T1000 (cell line): ENCODE measurements at places on chromosomes 3 and 15.

DNA sequence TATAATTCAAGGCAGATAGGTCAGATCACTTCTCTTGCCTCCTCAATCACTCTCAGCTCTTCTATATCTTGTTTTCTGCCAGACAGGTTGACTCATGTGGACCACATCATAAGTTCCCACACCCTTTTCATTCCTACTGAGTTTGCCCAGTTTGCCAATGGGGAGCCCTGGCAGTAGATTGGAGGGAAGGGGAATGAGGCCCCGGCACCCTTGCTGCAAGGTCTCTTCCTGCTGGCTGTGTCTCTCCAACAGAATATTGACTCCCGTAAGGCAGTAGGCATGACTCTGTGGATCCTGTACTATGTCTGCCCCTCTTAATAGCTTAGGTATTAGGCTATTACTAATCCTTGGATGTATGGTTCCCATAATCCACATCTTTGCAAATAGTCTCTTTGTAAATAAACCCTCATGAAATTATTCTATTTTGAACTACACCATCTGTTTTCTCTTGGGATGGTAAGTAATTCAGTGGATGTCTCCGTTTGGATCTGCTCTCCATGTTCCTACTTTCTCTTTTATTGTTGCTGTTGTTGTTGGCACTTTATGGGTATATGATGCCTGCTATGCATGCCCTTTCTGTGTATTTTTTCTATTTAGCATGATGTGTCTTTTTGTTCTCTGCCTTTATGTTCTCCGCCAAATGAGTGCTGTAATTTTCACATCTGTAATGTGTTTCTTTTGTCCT, 65.5 kb upstream of the DCBLD2 start:
- no peak for DNase-seq

GRCh38 chr3:67361323-67361722, 293.1 kb downstream of the SUCLG2 start:
- no peak for DNase-seq

DNA sequence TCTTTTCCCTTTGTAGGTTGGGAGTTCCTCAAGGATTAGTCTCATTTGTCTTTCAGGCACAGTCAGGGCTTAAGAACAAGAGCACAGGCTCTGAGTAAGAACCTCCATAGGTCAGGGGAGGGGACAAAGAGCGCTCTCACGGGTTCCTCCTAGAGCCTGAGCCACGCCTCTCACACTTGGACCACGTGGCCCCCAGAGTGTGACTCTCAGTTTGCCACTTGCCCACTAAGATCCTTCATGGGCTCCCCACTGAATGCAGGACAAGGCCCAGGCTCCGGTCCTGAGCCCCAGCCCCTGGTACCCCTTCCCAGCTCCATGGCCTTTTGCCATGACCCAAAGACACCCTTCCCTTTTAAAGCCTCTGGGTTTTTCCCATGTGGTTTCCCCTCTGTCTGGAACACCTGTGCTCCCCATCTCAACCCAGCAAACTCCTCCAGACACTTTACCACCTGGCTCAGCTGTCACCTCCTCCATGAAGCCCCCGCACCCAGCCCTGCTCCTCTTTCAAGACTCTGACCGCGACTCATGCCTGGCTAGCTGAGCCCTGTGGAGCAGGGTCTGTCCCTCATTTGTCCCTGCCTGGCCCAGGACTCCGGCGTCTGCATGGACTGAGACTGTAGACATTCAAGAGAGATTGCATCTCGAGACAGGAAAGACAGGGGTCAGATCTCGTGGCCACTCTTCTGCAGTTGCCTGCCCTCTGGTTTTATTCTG, 32.7 kb downstream of the IQSEC1 start:
- DNase-seq = no peak

- no peak for DNase-seq
These were observed 21.4 kb upstream of the ABHD17C start for GRCh38 chr15:80673561-80674244.

- no peak for DNase-seq
These were observed 1.1 kb upstream of the TLNRD1 start for GRCh38 chr15:80999623-81000036.

- no peak for DNase-seq
These were observed 8.8 kb downstream of the NEK10 start for GRCh38 chr3:27360113-27361078.

- no peak for DNase-seq
These were observed 354.5 kb downstream of the WDR72 start for GRCh38 chr15:53404930-53405493.

- DNase-seq = no peak
These were observed 72.0 kb downstream of the RAP2B start for GRCh38 chr3:153233986-153234385.

DNA sequence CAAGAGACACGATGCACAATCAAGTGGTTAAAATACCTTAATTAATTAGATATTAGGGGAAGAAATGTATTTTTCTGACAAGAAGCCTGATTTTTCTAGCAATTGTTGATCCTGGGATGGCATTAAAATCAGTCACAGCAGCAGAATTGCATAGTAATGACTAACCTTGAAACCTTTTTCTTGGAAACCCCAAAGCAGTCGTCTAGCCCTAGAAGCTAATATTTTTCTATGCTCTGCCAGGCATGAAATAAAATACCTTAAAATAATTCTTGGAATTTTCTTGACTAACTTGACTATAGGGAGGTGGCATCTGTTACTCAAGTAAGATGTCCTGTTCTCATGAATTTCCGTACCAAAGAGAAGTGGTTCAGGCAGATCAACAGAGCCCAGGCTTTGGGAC, 204.1 kb downstream of the THRB start:
- no peak for DNase-seq

- no peak for DNase-seq
These were observed 160.6 kb downstream of the EPHA3 start for GRCh38 chr3:89268059-89268458.

DNA sequence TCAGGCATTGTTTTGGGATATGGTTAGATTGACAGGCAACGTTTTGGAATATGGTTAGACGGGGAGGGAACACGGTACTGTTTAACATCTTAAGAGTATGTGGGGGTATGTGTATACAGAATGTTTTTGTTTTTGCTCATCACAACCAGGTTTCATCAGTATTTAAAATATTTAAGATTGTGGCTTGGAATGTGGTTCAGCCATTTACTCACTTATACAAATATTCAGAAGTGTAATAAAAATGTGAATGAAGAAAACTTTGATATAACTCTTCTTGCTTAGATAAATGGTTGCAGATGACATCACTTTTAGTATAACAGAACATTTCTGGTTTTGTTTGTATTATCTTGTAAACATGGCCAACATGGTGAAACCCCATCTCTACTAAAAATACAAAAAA, 3.9 kb upstream of the PAK2 start:
- no peak for DNase-seq

- no peak for DNase-seq
These were observed 1029.2 kb downstream of the OTOL1 start for GRCh38 chr3:162525771-162526170.

DNA sequence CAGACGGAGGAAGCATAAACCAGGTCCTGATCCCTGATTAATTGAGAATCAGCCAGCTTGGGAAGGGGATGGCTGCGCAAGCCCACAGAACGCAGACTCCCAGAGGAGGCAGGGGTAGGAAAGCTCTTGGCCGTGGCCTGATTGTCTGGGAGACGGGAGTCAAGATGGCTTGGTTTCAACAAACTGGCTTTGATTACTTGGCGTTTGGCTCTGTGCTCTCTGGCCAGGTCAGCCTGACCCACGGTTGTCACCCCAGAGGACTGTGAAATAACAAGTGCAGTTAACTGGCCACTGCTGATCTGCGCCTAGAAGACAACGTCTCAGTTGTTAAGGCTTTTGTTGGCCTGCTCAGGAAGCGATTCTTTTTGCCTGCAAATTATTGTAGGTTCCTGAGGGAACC, 387.0 kb upstream of the PROK2 start:
- DNase-seq = no peak

DNA sequence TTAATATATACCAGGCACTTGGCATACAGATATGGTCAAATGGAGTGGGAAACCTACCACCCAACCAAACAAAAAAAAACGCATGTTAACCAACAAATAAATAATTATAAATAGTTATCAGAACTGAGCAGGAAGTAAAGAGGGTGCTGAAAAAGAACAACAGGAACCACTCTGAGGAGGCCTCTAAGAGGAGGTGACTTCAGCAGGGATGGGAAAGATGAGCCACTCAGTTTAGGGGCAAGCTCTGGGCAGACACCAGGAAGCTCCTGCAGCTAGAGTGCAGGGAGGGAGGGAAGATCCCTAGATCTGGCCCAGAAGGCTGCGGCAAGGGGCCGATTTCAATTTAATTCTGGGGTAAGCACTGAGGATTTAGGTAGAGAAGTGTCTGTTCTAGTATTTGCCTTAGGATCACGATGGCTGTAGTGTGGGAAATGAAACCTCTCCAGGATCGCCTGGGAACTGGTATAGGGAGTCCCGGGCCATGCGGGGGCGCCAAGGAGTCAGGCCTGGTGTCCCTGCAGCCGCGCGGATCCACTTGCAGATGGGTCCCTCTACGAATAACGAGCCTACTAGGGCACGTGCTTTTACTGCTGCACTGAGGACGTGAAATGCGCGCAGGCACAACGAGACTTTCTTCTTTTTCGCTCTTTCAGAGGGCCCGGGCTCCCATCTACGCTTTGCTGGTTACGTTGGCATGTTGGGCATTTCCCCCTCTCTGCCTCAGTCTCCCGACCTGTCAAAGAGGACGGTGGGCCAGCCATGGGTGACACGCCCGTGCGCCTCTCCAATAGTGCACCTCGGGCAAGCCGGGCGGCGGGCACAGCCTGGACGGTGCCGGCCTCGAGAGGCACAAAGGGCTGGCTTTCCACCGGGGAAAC, 1.5 kb upstream of the LIMD1 start:
- DNase-seq = peak; percentile 78

- no peak for DNase-seq
These were observed 216.5 kb upstream of the PEX5L start for GRCh38 chr3:180253283-180253682.

GRCh38 chr3:106068381-106068780, 199.6 kb upstream of the CBLB start:
- no peak for DNase-seq

DNA sequence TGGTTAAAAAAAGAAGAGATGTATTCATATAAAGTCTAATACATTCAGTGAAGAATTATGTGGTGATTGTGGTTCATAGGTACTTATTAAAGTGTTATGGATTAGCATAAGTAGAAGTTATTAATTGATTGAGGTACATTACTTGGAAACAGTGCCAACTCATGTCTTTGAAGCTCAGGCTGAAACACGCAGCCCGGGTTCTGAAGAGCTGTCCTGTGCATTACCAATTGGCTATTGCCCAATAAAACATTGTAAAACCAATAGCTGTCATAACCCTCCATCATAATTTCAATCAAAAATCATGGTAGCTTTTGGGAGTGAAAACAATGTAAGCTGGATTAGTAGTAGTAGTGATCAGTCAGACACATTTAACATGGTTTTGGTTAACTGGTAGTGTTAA, 560.1 kb downstream of the MCTP2 start:
- DNase-seq = no peak

DNA sequence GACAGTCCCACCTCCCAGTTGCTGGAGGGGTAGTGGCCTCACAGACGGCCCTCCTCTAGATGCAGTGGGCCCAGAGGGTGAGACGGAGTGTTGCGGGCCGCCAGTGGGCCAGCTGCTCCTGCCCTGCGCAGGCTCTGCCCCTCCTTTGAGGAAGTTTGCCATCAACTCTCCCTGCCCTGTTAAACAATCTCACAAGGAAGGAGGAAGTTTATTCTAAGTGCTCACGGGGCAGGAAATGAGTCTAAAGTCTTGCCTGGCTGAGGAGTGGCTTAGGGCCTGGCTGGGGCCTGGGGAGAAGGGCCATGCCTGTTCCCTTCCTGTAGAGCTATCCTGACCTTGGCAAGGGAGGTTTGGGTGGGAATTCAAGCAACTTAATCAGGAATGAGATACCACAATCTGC, at the start of gene FAM3D:
TSS of gene FAM3D (minus strand) at position 92 of the 400 bp plus-strand sequence. CDS start 11,211 bp downstream, outside the sequence.
- no peak for DNase-seq

GRCh38 chr3:134366221-134366927, 7.9 kb downstream of the AMOTL2 start:
- DNase-seq = no peak

GRCh38 chr3:42213417-42213816, 52.6 kb downstream of the CCK start:
- DNase-seq = no peak

DNA sequence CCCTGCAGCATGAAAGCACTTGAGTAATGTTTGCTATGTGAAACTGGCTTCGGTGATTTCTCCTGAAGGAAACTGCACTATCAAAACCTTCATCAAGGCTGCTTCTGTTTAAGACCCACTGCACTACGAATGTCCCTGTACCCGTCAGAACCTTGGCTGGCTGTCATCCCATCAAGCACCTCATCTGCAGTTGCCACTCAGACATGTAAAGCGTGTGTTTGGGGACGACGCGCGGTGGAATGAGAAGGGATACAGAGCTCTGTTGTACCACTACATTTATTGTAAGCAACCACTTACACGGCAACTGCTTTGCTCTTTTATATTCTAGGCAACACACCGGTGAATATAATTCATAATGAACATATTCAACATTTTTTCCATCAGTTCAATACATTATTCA, 147.6 kb downstream of the TIGIT start:
- no peak for DNase-seq

- DNase-seq = no peak
These were observed 233.4 kb downstream of the FEZF2 start for GRCh38 chr3:62139957-62140356.
